Fibroblast of pulmonary artery (primary cell): ENCODE measurements at places on chromosomes 5 and 9.

DNA sequence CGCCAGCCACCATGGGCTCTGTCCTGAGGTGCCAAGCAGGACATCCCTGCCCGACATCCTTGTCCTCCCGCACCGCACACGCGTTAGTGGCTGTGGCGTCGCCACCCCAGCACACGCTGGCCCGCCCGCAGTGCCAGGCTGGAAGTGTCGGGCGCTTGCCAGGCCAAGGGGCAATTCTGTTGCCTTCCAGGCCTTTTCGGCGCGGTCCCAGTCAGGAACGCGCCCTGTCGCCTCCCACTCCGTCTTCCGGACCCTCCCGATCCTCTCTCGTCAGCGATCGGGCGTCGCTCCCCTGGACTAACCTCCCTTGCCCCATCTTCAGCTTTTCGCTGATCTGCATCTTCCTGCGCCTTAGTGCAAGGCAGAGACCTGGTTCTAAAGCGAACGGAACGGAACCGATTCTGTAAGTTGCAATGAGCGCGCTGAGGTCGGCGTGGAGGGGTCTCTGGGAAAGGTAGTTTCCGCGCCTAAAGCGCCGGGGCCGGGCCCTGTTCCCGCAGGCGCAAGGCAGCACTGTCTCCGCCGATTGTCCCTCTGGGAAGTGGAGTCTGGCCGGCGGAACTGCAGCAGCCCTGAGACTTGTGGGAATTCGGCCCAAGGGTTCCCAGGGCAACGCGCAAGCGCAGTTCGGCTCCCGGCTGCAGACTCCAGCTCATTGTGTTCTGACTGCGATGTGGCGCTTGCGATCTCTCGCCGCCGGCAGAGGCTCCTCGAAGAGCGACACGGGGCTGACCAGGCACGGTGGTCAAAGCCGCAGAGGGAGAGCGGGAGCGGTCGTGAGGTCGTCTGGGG is at the start of gene ZNF454:
Gene ZNF454 (plus strand): TSS at position 630 of the 792 bp plus-strand sequence. CDS start 1,594 bp downstream, outside the sequence.
- DNase-seq: peak; percentile 95

DNA sequence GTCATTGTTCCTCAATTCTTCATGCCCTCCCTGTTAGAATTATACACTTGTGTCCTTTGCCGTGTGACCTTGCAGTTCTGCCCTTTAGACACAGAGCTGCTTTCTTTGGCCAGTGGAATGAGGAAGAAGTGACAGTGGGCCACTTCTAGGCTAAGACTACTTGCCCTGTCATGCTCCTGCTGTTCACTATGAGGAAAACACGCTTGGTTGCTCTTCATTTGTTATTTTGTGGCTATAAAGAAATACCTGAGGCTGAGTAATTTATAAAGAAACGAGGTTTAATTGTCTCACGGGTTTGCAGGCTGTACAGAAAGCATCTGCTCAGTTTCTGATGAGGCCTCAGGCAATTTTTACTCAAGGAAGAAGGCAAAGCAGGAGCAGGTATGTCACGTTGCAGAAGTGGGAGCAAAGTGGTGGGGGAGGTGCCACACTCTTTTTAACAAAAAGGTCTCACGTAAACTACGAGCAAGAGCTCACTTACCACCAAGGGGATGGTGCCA is 279.1 kb upstream of the DMAC1 start:
- no peak for DNase-seq

- DNase-seq: no peak
Measured at GRCh38 chr5:103910786-103911185, 348.2 kb upstream of the NUDT12 start.

- no peak for DNase-seq
Measured at GRCh38 chr9:16342246-16343020, 528.0 kb downstream of the BNC2 start.

DNA sequence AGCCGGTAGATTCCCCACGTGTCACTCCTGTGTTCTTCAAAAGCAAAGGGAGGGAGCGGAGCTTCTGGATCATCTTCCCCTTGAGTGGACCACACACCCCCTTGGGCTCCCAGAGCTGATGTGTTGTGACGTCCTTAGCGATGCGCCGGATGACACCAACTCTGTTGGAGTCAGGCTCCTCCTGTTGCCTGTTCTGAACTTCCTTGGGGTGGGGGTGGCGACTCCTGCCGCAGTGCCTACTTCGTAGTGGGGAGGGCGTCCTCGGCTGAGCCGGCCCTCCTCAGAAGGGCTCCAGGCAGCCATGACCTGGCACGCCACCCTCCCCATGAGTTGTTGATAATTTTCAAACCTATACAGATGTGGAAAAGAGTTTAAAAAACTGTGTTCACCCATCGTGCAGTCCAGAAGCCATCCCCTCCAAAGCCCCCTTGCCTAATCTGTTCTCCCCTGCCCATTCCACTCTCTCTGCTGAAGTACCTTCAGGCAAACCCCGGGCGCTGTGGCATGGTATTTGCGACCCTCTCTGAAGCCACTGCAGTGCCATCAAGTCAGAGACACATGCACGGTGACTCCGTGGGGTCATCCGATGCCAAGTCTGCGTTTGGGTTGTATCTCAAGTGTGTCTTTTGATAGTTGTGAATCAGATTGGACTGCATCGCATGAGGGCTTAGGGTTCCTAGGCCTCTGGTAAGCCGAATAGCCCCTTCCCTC is 16.7 kb downstream of the EXOC3 start:
- DNase-seq: no peak

- DNase-seq: peak; percentile 40
Measured at GRCh38 chr5:94746731-94747124, 128.3 kb downstream of the SLF1 start.

- DNase-seq: no peak
Measured at GRCh38 chr9:99579964-99580363, 241.7 kb upstream of the NR4A3 start.
